ENCODE measurements at places on chromosomes 7 and 10. TPM values are rescaled to one million over a fixed set of nuclear protein-coding genes. Genes with fewer than 3 reads are reported as not detected.

- DNase-seq, result peak; percentile 99
Observed at GRCh38 chr10:110425684-110426293, 71.9 kb upstream of the DUSP5 start.

DNA sequence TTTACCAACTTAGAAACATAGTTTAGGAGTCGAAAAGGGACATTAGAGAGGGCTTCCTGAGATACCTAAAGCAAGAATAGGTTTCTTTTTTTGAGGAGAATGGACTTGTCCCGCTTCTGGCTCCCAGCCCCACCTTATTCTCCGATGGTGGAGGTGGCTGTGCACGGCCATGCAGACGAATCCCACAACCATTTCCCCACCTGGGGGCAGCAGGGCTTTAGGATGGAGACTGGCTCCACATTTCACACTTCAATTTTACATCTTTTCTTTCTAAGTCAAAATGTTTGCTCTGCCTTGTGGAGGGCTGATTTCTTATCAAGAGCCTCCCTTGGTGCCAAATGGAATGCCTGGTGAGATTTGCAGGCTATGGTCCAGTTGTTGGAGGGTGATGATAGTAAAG is 118.5 kb downstream of the GLRX3 start:
- DNase-seq, result no peak

GRCh38 chr7:73830681-73831583 is at the start of gene CLDN4:
CLDN4 (plus strand) TSS chr7:73830996; CDS start chr7:73831202, 206 bp downstream.
- peak; percentile 28 for DNase-seq

The ABCB1 gene
- total RNA-seq, result 0.90 TPM

- DNase-seq, result no peak
Observed at GRCh38 chr10:117640406-117640805, 97.9 kb downstream of the EMX2 start.

The KCND2 gene
- under 0.01 TPM for total RNA-seq

DNA sequence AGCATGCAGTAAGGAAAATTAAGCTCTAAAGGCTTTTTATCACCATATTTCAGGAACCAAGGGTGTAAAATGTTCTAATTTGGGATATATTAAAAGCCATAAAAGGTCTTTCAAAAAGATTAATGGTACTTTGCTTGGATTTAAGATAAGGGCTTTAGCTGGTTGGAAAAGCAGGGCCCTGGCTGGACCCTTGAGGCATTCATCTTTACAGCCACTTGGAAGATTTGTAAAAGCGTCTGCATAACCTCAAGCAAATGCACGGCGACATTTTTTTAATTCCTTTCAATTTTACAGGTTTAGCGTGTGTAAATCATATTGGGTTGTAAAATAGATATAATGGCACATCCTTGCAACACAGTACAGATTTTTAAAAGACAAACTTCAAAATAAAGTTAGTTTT is 27.2 kb downstream of the FAM204A start:
- DNase-seq, result no peak

The EBLN1 gene
- not detected for total RNA-seq

- DNase-seq, result no peak
Observed at GRCh38 chr7:32071466-32072091, 1.4 kb upstream of the PDE1C start.

The TIMM23B gene
- 13.8 TPM for total RNA-seq

DNA sequence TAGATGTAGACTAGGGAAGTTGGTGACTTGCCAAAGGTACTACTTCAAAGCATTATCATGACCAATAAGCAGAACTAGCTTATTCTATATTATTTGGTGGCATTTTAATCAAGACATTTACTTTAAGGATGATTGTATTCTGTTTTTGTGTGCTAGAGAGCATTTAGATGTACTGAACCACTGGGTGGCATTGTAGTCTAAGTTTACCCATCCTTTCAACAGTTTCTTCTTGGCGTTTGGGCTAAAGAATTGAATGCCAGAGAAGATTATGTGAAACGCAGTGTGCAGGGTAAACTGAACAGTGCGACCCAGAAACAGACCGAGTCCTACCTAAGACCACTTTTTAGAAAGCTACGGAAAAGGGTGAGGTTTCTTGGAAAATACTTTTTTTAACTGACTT is 26.8 kb downstream of the PRPF18 start:
- peak; percentile 68 for DNase-seq

- DNase-seq, result no peak
Observed at GRCh38 chr7:1224086-1224716, 8.5 kb upstream of the UNCX start.

The FXYD4 gene
- not detected for total RNA-seq

The TRPV6 gene
- total RNA-seq, result not detected

The ZNF775 gene
- total RNA-seq, result 1.4 TPM

DNA sequence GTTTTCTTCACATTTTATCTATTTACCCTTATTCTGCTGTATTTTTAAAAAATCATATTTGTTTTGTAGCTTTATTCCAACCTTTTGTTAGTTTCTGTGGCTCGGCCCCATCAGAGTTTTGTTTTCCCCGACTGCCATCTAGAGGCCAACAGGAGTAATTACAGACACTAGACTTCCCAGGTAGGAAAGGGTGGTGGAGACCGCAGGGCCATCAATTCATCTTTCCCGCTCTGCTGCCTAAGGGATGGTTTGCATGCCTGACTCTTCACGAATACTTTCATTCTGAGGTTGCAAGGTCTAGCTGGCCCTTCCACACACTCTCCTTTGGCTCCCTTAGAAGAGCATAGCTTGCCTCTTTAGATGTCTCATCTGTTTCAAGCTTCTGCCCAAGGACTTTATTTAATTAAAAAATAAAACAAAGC is 38.3 kb downstream of the LYZL2 start:
- peak; percentile 53 for DNase-seq

DNA sequence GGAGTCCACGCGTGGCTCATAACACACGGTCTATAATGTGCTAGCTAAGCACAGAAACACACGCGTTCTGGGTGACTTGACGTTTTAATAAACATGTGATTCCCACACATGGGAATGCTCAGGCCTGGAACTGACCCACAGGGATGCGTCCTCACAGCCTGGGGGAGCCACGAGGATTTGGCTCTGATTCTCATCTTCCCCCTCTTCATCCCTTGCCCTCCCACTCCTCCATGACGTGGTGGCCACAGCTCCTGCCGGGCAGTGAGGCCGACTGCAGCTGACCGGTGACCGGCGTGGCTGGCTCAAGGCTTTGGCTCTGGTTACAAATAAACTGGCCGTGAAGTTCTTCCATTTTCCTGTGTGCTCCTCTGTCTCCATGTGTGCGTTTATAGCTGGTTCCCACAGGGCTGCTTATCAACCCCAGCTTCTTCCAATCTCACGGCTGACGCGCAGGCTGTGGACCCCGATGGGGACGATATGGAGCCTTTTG is 40.9 kb upstream of the KLF6 start:
- DNase-seq, result no peak

- DNase-seq, result no peak
Observed at GRCh38 chr7:77827999-77828398, 29.4 kb downstream of the PHTF2 start.

GRCh38 chr10:79126351-79127080 is 57.8 kb downstream of the ZMIZ1 start:
- no peak for DNase-seq

The AOC1 gene
- not detected for total RNA-seq

- DNase-seq, result no peak
Observed at GRCh38 chr7:22851145-22851544, 28.5 kb upstream of the TOMM7 start.
